ENCODE measurements at places on chromosomes 3 and 15.
A peak's percentile ranks its signal among the peaks of the same experiment; 100 is the strongest.

GRCh38 chr15:42035435-42035761 lies 14.6 kb upstream of the PLA2G4E start:
- ATAC-seq, result peak; percentile 76

DNA sequence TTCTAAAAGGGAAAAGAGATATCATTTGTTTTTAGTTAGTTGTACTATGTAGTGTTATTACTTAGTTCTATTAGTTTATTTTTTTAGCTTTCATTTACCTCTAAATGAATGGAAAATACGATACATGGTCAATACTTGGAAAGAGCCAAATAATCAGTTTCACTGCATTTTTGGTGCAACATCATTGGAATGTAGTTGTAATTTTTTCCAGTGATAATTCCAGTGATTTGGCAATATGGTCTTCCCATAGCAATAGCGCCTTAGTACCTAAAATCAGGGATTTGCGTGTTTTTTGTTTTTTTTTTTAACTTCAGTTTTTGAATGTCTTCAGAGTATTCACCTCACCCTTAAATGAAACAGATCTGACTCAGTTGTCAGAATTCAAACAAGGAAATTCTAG lies 41.8 kb downstream of the RAB8B start:
- no peak for ATAC-seq

GRCh38 chr3:32376115-32376514 lies 15.5 kb upstream of the CMTM7 start:
- no peak for ATAC-seq

- peak; percentile 82 for ATAC-seq
Measured at GRCh38 chr3:196081002-196081833, 672 bp downstream of the TFRC start.

GRCh38 chr3:188403404-188403803 lies 249.4 kb downstream of the LPP start:
- no peak for ATAC-seq

- peak; percentile 77 for ATAC-seq
Measured at GRCh38 chr15:44536302-44536961, 515 bp upstream of the EIF3J start.

- ATAC-seq, result no peak
Measured at GRCh38 chr3:114861666-114862065, 285.4 kb downstream of the ZBTB20 start.

- ATAC-seq, result no peak
Measured at GRCh38 chr3:56424336-56424735, 43.9 kb downstream of the ERC2 start.

- peak; percentile 75 for ATAC-seq
Measured at GRCh38 chr3:190321789-190322603, at the start of gene CLDN1. Gene CLDN1 (minus strand): TSS chr3:190322446. CDS start chr3:190322206, 240 bp downstream.

GRCh38 chr3:185625784-185626183 lies 39.7 kb downstream of the SENP2 start:
- ATAC-seq, result no peak

DNA sequence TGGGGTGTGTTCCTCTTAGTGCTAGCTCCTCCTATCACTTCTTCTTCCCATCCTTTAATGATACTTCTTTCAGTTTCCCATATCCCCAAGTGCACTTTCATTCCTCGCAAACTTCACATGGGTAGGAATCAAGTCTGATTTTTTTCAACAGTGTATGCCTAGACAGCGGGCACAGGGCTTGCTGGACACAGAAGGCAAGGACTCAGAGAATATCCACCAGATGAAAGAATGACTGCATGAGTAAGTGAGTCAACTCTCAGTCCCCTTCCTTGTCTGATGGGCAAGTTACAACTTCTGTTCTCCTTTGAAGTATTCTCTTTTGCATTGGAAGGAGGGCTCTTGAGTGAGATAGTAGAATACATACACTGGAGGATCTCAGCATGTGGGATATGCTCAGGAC lies 3.1 kb upstream of the SQOR start:
- ATAC-seq, result peak; percentile 15

DNA sequence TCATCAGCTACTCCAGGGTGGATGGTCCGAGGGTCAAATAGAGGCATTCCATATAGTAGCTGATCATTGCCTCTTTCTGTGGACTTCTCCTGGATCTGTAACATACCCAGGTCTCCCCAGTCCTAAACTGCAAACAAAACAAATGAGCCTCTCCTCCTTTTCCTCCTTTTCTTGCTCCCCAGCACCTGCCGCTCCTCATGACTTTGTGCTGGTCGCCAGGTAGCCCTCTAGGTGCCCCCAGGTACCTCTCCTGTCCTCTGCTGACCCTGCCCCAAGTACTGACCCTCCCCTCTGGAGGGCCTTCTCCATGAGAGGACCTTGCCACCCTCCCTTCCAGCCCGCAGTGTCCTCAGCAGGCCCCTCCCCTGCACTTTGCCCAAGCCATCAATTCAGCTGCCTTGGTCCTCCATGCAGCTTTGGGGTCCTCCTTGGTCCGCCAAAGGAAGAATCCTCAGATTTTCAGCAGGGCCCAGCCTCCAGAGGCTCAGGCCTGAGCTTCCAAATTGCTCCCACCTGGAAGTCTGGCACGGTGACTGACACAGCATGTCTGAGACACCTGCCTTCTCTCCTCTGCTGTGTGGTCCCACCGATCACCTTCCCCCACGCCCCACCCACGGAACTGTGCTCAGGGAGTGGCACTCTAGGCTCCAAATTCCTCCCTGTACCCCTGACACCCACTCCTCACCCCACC lies 111.0 kb downstream of the LRRK1 start:
- ATAC-seq, result no peak

- ATAC-seq, result no peak
Measured at GRCh38 chr15:49290191-49290590, 120.1 kb downstream of the GALK2 start.

GRCh38 chr3:44050101-44050500 lies 191.6 kb upstream of the TOPAZ1 start:
- no peak for ATAC-seq

DNA sequence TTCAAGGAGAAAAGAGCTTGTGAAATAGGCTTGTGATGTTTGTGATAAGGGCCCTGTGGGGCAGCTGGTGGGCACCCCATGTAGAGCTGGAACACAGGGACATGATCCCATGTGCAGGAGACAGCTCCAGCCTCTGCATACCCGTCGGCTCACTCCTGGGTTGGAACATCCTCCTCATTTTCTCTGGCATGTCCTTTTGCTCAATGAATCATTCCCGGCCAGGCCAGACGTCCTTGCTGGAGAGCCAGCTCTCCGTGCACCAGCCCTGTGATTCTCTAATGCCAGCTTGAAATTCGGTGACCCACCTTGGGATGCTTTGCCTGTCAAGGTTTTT lies 77.3 kb downstream of the SMAD3 start:
- ATAC-seq, result no peak

DNA sequence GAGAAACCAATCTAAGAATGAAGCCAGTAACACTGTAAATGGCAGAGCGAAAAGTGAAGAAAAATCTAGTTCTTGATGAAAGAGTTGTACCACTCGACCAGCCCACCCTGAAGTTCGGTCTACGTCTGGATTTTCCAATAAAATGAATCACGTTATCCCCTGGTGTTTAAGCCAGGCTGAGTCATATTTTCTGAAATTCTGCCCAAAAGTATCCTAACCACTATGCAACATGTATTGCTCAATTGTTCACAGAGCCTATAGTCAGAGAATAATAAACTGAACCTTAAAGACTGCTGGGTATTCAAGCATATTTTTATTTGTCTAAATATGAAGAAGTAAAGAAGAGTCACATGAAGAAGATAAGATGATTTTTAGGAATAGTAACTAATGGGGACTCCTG lies 245.7 kb downstream of the FGF12 start:
- no peak for ATAC-seq

GRCh38 chr3:39965997-39966396 lies 156.6 kb downstream of the MYRIP start:
- ATAC-seq, result no peak

- ATAC-seq, result no peak
Measured at GRCh38 chr3:71010726-71011455, 572.6 kb downstream of the FOXP1 start.

DNA sequence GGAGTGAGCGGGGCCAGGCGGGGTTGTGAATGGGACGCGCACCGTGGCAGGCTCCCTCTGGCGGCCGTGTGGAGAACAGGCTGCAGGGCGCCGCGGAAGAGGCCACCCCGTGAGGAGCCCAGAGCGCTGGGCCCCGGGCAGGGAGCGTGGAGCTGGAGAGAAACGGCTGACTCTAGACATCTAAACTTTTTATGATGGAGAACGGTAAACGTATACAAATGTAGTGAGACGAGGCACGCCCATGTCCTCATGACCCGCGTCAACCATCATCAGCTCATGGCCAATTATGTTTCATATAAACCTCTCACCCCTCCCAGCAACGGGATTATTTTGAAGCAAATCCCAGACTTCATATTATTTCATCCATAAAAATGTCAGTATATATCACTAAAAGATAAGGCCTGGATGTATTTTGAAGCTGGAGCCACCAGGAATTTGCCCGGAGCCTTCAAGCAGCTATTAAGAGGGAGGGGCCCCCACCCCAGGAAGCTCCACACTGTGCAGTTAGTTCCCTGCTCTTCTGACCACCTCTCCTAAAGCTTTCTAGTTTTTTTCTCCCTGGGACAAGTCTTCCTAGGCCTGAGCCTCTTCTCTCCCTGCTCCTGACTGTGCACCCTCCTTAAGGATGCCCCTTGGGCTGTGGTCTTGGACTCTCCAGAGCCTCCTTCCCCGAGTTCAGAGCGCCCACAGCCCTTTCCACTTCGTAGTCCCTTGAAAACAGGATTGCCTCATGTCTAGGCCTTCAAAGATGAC lies 149.5 kb downstream of the SMAD6 start:
- peak; percentile 92 for ATAC-seq

GRCh38 chr15:79898369-79898768 lies 1.6 kb upstream of the MTHFS start:
- no peak for ATAC-seq

GRCh38 chr3:127421943-127422662 lies 134.3 kb upstream of the PRR20G start:
- no peak for ATAC-seq

- no peak for ATAC-seq
Measured at GRCh38 chr15:74431645-74432044, 2.1 kb downstream of the SEMA7A start.

DNA sequence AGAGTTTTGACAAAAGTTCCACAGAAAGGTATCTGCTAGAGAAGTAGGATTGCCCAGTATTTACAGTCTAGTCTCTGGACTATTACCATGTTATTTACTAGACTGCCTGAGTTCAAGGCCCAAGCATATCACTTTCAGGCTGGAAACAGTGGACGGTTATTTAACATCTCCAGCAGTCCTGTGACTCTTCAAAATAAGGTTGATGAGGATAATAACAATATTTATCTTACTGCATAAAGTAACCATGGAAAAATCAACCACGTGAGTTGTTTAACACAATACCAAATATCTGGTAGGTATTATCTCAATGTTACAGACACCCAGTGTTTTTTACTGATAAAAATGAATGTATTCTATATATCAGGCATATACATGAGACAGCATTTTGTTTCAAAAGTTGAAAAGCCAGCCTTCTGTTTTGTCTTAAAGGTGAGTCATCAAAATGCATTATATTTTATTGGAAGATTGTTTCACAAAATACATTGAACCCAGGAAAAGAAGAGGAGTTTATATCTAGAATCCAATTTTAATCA lies 535.8 kb downstream of the TBL1XR1 start:
- ATAC-seq, result no peak

GRCh38 chr15:33959844-33960548 lies 8.3 kb upstream of the CHRM5 start:
- no peak for ATAC-seq

DNA sequence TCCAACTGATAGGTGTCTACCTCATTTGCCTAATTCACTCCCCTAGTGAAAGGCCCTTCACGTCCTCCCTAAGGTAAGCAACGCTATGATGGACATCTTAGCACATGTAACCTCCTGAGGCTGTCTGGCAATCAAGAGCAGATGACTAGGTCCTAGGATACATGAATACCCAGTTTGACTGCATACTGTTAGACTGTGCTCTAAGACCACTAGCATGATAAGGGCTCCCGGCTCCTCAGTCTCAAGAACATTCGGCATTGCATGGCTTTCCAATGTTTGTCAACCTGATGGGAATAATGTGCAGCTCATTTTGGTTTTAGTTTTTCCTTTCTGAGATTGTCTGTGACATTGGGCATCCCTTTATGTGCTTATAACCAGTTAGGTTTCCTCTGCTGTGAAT lies 152.1 kb downstream of the UACA start:
- ATAC-seq, result no peak

DNA sequence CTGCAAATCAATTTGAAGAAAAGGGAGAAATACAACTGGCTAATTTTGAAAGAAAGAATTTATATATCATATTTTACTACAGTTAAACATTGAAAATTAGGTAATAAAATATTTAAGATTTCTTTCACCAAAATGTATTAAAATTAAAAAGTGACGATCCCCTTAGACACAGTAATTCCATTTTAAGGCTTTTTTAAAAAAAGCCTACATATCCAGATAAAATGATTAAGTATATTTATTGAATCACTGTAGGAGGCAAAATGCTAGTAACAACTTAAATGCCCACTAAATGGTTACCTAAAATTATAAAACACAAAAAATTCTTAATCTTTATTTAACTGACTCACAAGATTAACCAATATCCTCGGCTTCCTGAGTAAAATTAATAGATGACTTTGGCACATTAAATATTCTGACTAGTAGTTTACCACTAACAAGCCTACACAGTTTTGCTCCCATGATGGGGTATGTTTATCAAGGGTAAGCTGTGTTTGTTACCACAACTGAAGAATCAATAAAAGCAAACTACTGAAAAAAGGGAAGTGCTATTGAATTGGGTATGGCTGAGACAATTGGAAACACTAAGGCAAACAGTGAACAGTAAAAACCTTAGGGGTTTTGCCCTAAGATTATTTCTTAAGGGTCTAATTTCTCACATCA lies 28.4 kb downstream of the ANKRD28 start:
- ATAC-seq, result no peak

DNA sequence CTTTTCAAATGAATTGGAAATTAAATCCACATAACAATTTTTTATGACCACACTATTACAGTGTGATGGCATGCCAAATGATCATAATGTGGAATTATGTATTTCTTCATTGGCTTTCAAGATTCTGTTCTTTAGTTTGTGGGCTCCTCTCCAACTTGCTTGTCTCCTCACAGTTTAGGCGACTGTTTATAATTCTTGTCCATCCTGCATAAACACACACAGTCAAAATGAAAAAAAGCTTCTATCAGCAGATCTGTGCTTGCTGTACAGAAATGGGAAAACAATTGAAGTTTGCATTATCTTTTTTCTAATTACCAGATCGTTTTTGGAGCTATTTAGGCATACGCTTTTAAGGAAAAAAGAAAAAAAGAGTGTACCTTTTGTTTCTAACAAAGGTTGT lies 37.0 kb downstream of the OPA1 start:
- ATAC-seq, result no peak

- no peak for ATAC-seq
Measured at GRCh38 chr15:25244731-25245585, 193.9 kb downstream of the UBE3A start.

GRCh38 chr3:106135451-106136160 lies 266.8 kb upstream of the CBLB start:
- ATAC-seq, result no peak

DNA sequence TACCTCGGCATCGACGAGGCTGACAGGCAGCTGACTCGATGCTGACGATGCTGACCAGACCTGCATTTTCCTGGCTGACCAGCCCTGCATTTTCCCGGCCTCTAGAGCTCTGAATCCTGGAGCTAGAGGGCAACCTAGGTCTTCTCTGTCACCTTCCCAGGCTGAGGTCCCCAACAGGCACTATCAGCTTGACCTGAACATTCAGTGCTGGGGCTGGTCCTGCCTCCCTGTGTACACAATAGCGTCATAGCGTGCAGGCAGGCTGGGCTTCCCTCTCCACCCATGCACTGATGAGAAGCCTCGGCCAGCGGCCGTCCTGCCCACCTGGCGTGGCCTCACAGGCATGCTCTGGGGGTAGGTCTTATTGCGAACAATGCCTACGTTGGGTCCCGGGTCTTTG lies 62.3 kb upstream of the SNRPA1 start:
- no peak for ATAC-seq

- no peak for ATAC-seq
Measured at GRCh38 chr3:69273896-69274295, 112.0 kb downstream of the FRMD4B start.

All from esophagus mucosa (tissue), 1 donor.